ENCODE measurements at places on chromosomes 2 and 18. TPM values are rescaled to one million over a fixed set of nuclear protein-coding genes. Genes with fewer than 3 reads are reported as not detected.
A peak's percentile ranks its signal among the peaks of the same experiment; 100 is the strongest.

The MC4R gene
- total RNA-seq, result not detected

The FEZ2 gene
- total RNA-seq, result 58.1 TPM

- no peak for DNase-seq
Measured at GRCh38 chr18:60022671-60023276, 123.0 kb downstream of the PMAIP1 start.

- DNase-seq, result no peak
Measured at GRCh38 chr2:71559828-71560637, 106.7 kb downstream of the DYSF start.

GRCh38 chr2:241730671-241731293, 3.6 kb upstream of the D2HGDH start:
- no peak for DNase-seq

- DNase-seq, result peak; percentile 74
Measured at GRCh38 chr2:85648619-85649018, 19.4 kb downstream of the SFTPB start.

GRCh38 chr2:84904151-84904550, 1.3 kb upstream of the TMSB10 start:
- DNase-seq, result no peak

DNA sequence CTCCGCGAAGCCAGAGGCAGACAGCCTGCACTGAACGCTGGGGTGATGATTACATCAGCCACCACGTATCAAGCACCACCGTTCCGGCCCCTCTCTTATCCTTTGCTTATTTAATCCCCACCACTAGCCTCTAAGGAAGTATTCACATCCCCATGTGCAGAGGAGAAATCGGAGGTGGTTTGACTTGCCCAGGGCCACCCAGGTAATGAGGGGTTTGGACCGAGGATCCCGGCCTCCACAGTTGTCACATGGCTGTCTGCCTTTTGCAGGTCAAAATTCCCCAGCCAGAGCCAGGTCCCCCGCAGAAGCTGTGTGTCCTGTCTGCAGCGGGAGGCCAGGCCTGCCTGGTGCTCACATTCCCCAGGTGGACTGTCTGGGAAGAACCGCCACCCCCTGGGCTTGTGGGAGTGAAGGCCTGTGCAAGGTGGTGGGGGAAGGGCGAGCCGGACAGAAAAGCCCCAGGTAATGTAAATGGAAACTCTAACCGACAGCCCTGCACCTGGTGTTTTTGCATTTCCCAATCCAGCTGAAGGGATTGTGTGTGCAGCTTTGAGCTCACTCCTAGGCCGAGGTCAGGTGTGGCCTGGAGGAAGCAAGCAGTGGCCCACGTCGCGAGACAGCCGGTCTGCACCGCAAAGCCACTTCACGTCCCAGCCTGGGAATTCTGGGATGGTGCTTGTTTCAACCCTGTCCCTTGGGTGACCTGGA, 108.5 kb upstream of the ID2 start:
- no peak for DNase-seq
